CMK (cell line): ENCODE measurements at places on chromosomes 12 and 14.

- DNase-seq: no peak
These were observed 237.9 kb upstream of the NAV3 start for GRCh38 chr12:77592836-77593235.

DNA sequence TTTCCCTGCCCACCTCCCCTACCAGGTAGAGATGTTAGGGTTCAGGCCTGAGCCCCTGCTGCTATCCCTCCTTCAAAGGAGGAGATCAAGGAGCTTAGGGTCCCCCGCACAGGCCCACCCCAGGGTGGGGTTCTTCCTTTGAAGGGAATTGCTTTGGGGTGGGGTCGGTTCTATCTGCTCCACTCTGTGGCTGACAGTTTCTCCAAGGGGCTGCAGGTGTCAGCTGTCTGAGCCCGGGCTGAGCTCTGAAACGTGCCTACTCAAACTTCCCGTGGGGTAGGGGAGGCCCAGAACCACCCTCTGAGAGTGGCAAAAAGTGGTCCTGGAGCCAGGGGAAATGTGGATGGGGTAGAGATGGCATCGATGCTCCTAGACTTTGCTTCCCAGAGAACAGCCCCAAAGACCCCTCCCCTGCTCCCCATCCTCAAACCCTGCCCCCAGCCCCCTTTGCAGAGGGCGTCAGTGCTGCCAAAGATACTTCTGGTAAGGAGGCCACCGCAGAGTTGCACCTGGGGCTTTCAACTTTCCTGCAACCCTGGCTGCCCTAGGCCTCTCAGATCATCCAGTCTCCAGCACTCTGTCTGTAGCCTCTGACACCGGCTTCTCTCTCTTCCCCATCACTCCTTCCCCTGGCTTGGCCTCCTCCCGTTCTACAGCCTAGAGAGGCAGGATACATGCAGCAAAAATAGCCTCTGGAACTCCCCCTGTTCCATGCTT lies 6.3 kb upstream of the CD4 start:
- no peak for DNase-seq

DNA sequence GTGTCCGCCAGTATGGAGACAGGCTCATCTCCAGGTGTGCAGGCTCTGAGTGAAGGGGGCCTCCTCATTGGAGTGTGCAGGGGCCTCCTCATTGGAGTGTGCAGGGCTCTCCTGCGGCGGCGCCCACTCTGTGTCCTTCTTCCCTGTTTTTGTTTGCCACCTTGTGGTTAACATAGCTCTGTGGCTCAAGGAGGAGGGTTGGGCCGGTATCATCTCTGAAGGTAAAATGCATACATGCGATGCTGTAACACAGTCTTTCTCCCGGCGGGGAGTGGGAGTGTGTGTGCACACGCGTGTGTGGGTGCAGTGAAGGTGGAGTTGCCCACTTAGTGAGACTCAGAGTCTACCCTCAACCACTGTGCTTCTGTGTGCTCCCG lies 429.4 kb downstream of the ZFP36L1 start:
- no peak for DNase-seq

- no peak for DNase-seq
These were observed 270.1 kb downstream of the ZFP36L1 start for GRCh38 chr14:68522510-68523325.

DNA sequence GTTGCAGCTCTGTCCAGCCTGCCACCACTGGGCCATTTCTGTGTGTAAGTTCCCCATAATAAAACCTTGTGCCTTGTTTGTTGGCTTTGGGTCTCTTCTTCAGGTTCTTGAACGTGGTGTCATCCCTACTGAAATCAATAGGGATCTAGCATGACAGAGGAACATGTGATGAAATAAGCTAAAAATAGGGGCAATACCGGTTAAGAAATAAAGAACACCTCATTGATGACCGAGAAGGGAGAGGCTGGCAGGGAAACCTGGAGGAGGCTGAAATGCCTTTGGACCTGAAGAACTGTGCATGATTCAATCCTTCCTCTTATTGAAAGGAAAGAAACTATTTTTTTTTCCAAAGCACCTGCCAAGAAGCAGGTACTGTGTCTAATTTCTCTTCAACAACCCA lies 172.3 kb downstream of the PPM1H start:
- no peak for DNase-seq

- DNase-seq: no peak
These were observed 176.8 kb downstream of the KIF26A start for GRCh38 chr14:104315169-104315568.

DNA sequence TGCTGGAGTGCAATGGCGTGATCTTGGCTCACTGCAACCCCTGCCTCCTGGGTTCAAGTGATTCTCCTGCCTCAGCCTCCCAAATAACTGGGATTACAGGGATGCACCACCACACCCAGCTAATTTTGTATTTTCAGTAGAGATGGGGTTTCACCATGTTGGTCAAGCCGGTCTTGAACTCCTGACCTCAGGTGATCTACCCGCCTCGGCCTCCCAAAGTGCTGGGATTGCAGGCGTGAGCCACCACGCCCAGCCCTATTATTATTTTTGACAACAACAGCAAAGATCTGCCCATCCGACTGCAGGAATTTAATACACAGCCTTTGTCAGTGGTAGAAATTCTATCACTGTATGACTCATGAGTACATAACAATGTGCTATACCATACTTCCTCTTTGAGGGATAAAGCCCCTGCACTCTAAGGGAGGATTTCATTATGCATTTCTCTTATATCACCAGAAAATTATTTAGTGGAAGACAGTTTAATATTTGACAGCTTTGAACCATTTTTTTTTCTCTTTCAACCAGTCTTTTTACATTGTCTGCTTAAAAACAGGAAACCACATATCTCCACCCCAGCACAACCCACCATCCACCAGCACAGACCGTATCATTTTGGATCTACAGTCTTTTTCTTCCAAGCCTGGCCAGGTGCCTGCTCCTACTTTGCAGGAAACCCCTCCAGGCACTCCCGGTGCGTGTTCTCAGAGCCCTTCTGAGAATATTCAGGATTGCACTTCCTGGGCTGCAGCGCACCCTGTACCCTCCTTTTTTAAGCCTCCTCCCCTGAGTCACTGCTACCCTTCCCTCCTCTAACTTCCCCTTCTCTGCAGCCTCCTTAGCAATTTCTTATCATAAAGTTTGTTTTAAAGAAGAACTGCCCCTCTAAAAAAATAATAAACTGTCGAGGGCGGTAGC lies 594 bp downstream of the ARHGDIB start:
- peak; percentile 30 for DNase-seq
